ENCODE measurements at places on chromosomes 12 and 14.

DNA sequence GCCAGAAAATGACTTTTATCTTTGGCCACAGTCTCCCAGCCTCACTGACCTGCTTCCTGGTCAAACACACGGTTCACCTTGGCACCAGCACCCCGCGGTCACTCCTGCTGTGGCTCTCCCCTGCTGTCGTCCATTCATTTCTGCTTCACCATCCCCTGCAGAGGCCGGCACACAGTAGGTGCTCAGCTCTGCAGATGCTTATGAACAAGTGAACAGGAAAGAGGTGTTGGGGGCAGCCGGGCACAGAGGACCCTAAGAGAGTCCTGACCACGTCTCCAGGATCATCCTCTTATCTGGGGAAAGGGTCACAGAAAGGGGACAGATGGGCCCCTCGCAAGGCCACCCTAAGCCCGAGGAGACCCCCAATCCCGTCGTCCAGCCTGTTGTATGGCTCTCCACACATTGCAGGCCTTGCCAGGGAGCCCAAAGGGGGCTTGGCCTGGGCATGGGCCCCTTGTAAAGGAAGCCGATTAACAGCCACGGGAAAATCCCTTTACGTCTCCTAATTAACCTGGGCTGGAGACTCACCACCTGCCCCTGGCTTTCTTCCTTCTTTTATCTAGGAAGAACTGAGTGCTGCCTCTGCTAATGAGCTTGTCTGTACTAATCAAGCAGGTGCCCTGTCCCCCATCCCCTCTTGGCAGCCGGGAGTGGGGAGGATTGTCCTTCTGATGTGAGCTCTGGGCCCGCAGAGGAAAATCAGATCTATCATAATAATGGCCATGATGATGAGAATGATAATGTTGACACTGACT, 119.2 kb downstream of the AACS start:
- DNase-seq, result no peak

DNA sequence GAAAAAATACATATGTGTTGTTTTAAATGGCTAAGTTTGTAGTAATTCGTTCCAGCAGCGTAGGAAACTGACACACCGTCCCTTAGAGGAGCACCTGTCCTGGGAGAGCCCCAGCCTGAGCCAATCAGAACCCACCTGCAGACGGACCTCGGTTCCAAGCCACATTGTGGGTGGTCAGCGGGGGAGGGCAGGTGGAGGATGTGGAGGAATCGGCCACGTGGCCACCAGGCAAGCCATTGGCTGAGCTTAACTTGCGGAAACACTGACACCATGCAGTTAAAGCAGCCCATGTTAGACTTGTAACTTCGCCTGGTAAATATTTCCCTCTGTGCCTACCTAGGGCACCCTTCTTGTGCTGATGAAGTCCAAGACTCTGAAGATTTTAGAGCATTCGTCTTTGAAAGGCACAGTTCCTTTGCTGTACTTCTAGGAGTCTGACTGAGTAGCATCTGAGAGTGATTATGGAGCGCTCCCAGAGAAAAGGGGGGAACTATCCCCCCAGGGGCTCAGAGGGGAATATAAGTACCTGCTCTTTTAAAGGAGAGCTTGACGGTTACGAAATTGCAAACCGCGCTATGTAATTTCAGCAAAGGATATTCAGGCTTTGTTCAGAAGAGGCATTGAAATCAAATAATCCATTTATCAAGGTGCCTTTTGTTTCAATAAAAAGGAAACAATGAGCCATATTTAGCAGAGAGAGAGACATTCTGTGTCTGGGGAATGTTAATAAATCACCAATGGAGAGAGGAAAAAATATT, 135.7 kb downstream of the TMEM132C start:
- DNase-seq, result no peak

GRCh38 chr14:74661726-74662450, 49.9 kb upstream of the LTBP2 start:
- DNase-seq, result no peak

DNA sequence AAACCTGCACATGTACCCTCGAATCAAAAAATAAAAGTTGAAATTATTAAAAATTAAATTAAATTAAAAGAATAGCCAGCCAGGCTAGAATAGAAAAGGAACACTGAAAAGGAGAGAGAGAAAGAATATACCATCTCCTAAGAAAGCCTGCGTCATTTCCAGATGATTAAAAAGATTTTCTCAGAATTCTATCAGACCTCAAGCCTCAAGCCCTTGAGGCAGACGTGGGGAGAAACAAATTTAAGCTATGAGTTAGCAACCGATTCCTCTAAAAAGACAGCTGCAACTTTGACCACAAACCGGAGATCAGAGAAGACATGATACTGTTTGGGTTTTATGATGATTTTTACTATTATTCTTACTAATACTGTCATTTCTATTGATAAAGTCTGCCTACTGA, 138.3 kb downstream of the KSR2 start:
- DNase-seq, result no peak

DNA sequence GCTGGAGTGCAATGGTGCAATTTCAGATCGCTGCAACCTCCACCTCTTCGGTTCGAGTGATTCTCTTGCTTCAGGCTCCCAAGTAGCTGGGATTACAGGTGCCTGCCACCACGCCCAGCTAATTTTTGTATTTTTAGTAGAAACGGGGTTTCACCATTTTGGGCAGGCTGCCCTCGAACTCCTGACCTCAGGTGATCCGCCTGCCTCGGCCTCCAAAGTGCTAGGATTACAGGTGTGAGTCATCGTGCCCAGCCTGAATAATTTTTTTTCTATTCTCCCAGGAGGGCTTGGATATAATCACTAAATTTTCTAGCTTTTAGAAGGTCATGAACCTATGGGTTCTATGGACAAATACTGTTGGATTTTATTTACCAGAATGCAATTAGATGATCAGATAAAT, 44.7 kb upstream of the GNPNAT1 start:
- no peak for DNase-seq

DNA sequence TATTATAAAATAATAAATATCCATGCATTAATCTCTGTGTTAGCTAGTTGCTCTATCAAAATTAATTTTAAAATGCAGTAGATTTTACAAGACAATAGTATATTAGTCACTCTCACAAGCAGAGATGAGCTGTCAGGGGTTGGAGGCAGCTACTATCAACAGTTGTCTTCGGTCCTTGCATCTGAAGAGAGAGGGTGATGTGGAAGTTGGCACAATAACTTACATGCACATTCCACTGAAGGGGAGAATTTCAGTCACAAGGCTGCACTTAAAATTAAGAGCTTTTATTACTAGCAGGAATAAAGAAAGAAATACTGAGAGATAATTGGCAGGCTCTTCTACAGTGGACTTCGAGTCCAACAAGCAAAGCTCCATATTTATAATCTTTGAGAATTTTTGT, 166.9 kb upstream of the DCN start:
- DNase-seq, result no peak

GRCh38 chr14:24426912-24427536, 2.4 kb downstream of the CBLN3 start:
- no peak for DNase-seq
